ENCODE measurements at places on chromosomes 2 and 18. TPM values are rescaled to one million over a fixed set of nuclear protein-coding genes. Genes with fewer than 3 reads are reported as not detected.

The EIPR1 gene
- total RNA-seq = 34.5 TPM

The TNFRSF11A gene
- total RNA-seq = under 0.01 TPM

The BBS5 gene
- 5.1 TPM for total RNA-seq

The RNF144A gene
- 6.8 TPM for total RNA-seq
